ENCODE measurements at places on chromosomes 5 and 9.
A peak's percentile ranks its signal among the peaks of the same experiment; 100 is the strongest.

GRCh38 chr5:123455095-123455494 is 31.9 kb upstream of the CEP120 start:
- DNase-seq, result no peak

DNA sequence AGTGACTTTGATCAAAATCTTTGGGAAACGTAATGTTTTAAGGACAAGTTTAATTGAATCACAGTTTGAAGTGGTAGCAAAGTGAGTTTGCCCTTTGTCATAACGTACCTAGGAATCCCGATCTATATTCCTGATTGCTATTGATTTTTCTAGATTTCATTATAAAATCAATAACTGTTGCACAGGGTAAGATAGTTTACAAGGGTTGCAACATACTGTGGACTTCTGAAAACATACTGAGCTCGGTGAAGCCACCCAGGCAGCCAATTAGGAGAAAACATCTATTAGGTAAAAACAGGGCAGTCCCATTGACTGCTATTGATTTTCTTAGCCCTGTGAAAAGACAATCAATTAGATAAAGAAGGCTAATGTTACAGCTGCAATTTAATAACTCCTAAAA is 659.9 kb downstream of the ISL1 start:
- no peak for DNase-seq

GRCh38 chr5:157388111-157388710 is 71.8 kb upstream of the NIPAL4 start:
- DNase-seq, result peak; percentile 13

GRCh38 chr5:142141463-142141862 is 32.9 kb downstream of the NDFIP1 start:
- no peak for DNase-seq

- no peak for DNase-seq
Measured at GRCh38 chr9:134209731-134210311, 45.5 kb upstream of the RNU6ATAC start.

- peak; percentile 62 for DNase-seq
Measured at GRCh38 chr5:23446424-23446823, 61.0 kb upstream of the PRDM9 start.

GRCh38 chr5:174324680-174325079 is 279.2 kb downstream of the NSG2 start:
- peak; percentile 7 for DNase-seq

GRCh38 chr5:34598177-34598794 is 57.8 kb upstream of the RAI14 start:
- peak; percentile 98 for DNase-seq

DNA sequence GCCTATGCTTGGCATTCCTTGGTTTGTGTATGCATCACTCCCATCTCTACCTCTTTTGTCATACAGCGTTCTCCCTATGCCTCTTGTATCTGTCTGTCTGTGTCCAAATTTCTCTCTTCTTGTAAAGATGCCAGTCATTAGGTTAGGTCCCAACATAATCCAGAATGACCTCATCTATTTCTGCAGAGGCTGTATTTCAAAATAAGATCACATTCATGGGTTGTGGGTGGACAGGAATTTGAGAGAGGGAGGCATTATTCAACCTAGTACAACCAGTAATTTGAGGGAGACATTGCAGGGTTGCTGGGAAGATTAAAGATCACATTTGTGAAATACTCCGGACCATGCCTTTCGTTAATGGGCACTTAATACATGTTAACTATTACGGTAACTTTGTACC is 155.0 kb downstream of the MAN2A1 start:
- DNase-seq, result peak; percentile 33

Measured in bronchial epithelial cell (primary cell).